ENCODE measurements at places on chromosomes 6 and 20.

DNA sequence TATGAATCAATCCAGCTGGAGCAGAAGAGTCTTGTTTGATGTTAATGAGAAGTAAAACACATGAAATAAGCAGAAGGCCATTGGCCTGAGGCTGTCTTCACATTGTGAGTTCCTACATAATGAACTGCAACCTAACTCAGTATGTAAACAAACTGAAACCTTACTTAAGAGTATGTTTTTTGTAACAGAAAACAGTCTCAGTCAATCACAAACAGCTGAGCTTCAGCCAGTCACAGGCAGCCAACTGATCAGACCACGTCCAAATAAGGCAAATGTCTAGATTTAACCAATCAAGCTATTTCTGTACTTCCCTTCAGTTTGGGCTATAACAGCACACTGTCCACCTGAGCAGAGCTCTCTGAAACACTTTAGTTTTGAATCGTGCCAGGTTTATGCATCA is 234.7 kb downstream of the TRDN start:
- DNase-seq = no peak

- DNase-seq = no peak
Measured at GRCh38 chr6:4212588-4212987, 77.2 kb upstream of the ECI2 start.

DNA sequence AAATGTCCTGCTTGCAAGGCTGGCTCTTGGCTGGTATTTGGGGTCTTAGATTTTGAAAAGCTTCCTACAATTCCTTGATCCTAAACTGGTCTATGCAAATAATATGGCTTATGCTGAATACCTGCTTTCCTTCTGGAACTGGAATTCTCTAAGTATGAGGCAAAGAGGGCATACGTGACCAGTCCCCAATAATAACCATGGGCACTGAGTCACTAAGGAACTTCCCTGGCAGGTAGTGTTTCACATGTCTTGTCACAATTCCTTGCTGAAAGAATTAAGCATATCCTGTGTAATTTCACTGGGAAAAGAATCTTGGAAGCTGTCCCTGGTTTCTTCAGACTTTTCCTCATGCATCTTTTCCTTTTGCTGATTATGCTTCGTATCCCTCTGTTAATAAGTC is 106.5 kb downstream of the MMS22L start:
- DNase-seq = no peak

GRCh38 chr6:90471263-90471662 is 115.6 kb downstream of the MAP3K7 start:
- DNase-seq = peak; percentile 55

DNA sequence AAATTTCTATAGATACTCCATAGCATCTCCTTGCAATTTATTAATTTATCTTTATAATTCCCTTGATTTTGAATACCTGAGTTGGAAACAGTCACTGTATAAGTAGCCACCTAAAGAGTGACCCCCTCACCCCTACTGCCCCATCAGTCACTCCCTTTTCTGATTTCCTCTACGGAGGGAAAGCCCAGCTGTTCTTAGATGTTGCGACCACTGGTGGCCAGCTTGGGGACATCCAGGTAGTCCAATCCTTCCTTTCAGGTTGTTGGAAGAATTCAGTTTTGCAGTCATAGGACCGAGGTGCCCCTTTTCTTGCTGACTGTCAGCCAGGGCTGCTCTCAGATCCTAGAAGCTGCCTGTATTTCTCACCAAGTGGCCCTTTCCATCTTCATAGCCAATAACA is 87.8 kb downstream of the BMP6 start:
- no peak for DNase-seq

GRCh38 chr6:25927178-25927577 is 3.3 kb downstream of the SLC17A2 start:
- DNase-seq = no peak

DNA sequence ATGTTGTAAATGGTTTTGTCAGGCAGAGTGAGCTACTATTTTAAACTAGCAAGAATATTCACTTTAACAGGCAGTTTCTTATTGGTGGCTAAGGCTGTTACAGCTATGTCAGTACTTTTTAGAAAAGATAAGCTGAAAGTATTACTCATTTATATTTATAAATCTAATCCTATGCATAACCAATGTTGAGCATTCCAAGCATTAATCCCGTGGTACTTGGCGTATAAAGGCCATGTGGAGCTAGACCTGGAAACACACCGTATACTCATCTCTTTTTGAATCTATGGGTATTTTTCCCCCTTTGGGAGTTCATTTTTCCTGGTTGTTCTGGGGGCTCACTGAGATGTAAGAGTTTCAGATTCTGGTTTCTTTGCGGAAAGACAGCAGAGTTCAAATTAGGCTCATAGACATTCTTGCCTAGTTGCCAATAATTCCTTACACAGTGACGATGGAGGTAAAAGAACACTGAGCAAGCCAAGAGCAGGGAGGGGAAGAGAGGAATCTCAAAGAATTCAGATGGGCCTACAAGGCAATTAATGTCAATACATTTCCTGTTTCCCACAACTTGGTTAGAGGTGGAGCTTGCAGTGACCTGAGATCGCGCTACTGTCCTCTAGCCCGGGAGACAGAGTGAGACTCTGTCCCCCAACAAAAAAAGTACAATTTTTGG is 211.5 kb downstream of the SOX4 start:
- no peak for DNase-seq

GRCh38 chr6:118296129-118296901 is 251.8 kb upstream of the PLN start:
- DNase-seq = no peak

DNA sequence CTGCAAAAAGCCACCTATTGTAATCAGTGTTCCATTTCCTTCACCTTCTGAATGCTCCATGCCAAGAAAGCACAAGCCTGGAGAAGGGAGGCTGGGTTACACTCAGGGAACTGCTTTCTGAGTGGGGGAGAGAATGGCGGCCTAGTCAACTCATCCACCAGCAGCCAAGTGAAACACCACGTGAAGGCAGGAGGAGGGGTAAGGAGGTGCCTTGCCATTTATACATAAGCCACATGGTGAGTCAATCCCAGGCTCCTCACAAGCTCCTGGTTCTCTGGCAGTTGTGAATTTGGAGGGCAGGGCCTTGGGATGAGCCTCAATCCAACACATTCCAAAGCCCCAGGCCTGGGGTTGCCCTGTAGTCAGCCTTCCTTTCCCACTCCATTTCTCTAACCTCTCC is 149.4 kb downstream of the CD24 start:
- DNase-seq = no peak

DNA sequence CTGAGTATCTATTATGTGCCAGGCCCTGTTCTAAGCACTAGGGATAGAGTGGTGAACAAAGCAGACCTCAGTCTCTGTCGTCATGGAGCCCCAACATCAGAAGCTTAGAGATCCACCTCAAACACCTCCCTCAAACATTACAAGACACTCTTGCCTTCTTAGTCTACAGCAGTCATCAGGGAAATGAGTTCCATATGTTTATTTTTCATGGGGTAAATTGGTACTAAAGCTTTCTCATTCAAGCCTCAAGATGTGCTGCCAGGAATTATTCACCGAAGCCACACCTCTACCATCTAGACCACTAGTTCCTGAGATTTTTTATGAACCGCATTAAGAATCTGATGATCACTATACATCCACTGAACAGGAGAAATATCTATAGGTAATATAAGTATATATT is 59.0 kb upstream of the TFB1M start:
- no peak for DNase-seq

- no peak for DNase-seq
Measured at GRCh38 chr6:30830438-30830837, 53.9 kb upstream of the DDR1 start.

- DNase-seq = no peak
Measured at GRCh38 chr20:62741191-62741691, 32.6 kb downstream of the NTSR1 start.

DNA sequence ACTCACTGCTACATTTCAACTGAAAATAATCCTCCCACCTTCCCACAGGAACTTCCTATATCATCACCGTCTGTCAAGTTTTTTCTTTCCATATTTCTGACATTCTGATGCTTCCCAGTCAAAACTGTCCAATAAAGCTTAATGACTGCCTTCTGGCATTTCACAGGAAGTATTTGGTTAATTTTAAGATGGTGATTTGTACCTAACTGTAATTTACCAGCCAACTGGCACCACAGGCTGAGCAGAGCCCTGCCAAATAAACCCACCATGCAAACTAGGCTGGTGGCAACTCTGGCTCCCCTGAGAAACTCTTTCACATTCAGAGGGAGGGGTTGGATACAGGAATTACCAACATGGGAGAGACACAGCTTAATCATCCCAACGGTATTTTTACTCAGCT is 50.0 kb downstream of the KLHL32 start:
- no peak for DNase-seq

- DNase-seq = no peak
Measured at GRCh38 chr6:159064477-159064876, 19.7 kb upstream of the TAGAP start.

- DNase-seq = no peak
Measured at GRCh38 chr6:4714961-4715501, 61.2 kb upstream of the CDYL start.

GRCh38 chr20:20864351-20865096 is 152.1 kb upstream of the RALGAPA2 start:
- DNase-seq = no peak

GRCh38 chr6:130147111-130147510 is 75.6 kb downstream of the SAMD3 start:
- DNase-seq = no peak

GRCh38 chr6:19121521-19121920 is 715.6 kb upstream of the ID4 start:
- DNase-seq = no peak

Data from T-helper 2 cell (primary cell).